Activated CD4-positive, alpha-beta T cell treated with anti-CD3 and anti-CD28 coated beads for 4 hours (primary cell): ENCODE measurements at places on chromosomes 4 and X.
A peak's percentile ranks its signal among the peaks of the same experiment; 100 is the strongest.

DNA sequence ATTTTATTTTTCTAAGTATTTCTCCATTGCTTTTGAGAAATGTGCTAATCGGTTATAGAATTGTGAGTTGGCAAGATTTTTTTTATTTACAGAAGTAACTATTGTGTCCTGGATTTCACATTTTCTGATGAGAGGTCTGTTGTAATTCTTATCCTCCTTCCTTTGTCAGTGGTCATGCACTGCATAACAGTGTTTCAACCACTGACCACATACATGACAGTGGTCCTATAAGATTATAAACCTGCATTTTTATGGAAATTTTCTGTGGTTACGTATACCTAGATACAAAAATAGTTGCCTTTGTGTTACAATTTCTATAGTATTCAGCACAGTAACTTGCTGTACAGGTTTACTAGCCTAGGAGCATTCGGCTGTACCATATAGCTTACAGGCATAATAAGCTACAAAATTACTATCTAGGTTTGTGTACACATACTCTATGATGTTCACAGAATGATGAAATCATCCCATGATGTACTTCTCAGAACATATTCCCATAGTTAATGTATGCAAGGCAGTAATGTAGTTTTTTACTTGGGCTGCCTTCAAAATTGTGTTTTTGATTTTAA, 47.8 kb downstream of the APELA start:
- DNase-seq: no peak

- no peak for DNase-seq
These were observed 73.4 kb downstream of the STARD8 start for GRCh38 chrX:68720851-68721250.

DNA sequence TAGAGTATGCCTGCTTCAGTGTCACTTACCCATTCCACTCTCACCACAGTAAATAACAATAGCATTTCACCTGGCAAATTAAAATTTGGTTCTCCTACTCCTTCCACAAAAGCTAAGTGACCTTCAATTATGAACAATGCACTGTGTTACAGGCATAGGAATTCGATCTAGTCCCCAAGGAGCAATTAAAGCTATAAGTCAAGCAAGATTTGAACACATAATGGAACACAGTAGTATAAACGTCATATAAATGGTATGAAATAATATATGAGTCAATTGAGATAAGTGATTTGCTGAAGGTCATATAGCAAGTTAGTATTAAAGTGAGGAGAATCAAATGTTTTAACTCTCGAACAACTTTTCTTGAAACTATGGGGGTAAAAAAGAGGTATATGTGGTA, 65.8 kb downstream of the ARAP2 start:
- no peak for DNase-seq

GRCh38 chr4:82948647-82949204, 48.2 kb downstream of the THAP9 start:
- DNase-seq: no peak

GRCh38 chr4:32562010-32562409, 1841.8 kb downstream of the PCDH7 start:
- no peak for DNase-seq

DNA sequence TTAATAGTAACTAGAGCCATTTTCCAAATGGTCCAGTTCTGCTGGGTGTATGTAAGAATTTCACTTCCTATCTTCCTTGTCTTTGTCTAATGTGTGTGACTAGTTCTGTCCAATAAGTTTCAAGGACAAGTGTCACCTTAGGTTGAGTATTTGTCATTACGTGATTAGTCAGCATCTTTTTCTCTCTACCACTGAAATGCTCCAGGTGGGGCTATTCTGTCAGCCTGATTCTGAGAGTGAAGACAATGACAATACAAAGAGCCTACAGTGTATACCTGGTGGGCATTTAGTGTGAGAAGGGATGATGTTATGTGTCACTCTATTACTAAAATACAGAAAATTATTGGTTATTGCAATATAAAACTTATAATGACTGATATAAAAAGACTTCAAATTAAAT, 876.3 kb downstream of the C4orf33 start:
- DNase-seq: no peak

DNA sequence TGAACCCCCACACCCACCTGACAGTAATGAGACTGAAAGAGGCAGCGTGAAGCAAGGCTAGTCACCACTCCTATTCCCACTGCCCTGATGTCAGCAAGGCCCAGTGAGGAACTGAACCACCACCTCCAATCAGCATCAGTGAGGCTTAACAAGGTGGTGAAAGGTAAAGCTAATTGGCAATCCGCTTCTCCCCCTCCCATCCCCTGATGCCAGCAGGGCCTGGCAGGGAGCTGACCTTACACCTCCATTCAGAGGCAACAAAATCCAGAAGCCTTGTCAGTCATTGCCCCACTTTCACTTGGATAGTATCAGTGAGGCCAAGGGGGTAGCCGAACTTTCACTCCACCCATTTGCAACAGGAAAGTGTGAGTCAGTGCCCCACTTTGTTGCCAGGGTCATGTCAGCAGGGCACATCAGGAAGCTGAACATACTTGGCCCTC, 60.8 kb downstream of the AWAT2 start:
- peak; percentile 4 for DNase-seq

GRCh38 chr4:158529505-158529904, 7.8 kb downstream of the RXFP1 start:
- no peak for DNase-seq

DNA sequence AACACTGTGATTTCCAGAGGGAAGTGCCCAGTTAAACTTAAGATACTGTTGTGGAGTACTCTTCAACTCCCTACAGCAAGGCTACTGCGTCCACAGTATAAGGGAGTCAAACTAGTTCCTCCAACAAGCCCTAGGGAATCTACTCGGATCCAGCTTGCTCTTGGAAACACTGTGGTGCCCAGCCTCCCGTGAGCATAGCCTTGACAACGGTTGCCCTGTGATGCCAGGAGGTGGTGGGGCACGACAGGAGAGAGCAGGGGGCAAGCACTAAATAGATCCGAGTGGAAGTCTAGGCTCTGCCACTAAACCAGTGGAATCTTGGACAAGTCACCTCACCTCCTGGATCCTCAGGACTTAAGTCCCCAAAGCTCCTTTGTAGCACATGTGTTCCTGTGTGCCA, 45.6 kb downstream of the SMC1A start:
- DNase-seq: no peak

DNA sequence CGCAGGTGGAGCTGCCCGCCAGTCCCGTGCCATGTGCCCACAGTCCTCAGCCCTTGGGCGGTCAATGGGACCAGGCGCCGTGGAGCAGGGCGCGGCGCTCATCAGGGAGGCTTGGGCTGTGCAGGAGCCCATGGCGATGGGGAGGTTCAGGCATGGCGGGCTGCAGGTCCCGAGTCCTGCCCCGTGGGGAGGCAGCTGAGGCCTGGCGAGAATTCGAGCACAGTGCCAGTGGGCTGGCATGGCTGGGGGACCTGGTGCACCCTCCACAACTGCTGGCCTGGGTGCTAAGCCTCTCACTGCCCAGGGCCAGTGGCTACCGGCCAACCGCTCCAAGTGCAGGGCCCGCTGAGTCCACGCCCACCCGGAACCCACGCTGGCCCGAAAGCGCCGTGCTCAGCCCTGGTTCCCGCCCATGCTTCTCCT, 646.5 kb downstream of the GABRG1 start:
- DNase-seq: no peak

GRCh38 chrX:45824471-45824870, 623.8 kb upstream of the DIPK2B start:
- peak; percentile 71 for DNase-seq

DNA sequence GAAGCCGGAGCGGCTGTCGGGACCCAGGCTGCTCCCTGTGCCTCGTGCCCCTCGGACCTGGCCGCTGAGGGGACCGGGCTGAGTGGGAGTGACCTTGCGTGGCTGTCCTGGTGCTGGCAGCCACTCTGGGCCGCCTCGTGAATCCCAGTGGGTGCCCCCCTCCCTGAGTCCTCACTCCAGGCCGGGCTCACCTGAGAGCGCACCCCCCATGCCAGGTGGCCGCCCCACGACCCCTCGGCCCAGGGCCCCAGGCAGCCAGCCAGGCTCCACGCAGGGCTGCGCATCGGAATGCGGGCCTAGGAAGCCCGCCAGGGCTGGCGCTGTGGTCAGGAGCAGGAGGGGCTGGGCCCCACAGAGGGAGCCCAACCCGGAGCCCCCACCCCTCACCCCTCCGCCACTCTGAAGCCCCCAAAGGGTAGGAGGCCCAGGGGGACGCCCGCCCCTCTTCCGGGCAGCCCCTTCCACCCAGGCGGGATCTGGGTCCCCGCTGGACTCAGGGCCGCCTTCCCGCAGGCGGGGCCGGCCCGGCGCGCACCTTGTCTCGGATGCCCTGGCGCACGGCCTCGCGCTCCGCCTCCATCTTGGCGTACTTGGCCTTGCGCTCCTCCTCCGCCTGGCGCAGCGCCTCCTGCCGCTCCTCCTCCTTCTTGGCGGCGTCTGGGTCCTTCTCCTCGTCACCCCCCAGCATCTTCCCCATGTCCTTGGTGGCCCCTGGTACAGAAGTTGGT, 33.9 kb downstream of the CPLX1 start:
- peak; percentile 39 for DNase-seq

- no peak for DNase-seq
These were observed 46.8 kb upstream of the SLC10A4 start for GRCh38 chr4:48436318-48436717.

- DNase-seq: no peak
These were observed 15.0 kb upstream of the OTUD4 start for GRCh38 chr4:145195167-145195952.

- DNase-seq: peak; percentile 49
These were observed 4.2 kb upstream of the TMSB4X start for GRCh38 chrX:12970691-12971202.

GRCh38 chrX:23816179-23816578, 33.2 kb downstream of the SAT1 start:
- no peak for DNase-seq

- no peak for DNase-seq
These were observed 26.0 kb downstream of the NPNT start for GRCh38 chr4:105921301-105921700.

GRCh38 chr4:122914292-122914904, 8.0 kb downstream of the NUDT6 start:
- no peak for DNase-seq

GRCh38 chrX:33336783-33337182, 125.4 kb upstream of the DMD start:
- no peak for DNase-seq
